Foreskin melanocyte (primary cell): ENCODE measurements at places on chromosomes 5 and 9.

- DNase-seq = peak; percentile 32
These were observed 241.5 kb downstream of the PDZD2 start for GRCh38 chr5:31880449-31880848.

GRCh38 chr5:56176155-56176798 is 56.9 kb downstream of the ANKRD55 start:
- no peak for DNase-seq

DNA sequence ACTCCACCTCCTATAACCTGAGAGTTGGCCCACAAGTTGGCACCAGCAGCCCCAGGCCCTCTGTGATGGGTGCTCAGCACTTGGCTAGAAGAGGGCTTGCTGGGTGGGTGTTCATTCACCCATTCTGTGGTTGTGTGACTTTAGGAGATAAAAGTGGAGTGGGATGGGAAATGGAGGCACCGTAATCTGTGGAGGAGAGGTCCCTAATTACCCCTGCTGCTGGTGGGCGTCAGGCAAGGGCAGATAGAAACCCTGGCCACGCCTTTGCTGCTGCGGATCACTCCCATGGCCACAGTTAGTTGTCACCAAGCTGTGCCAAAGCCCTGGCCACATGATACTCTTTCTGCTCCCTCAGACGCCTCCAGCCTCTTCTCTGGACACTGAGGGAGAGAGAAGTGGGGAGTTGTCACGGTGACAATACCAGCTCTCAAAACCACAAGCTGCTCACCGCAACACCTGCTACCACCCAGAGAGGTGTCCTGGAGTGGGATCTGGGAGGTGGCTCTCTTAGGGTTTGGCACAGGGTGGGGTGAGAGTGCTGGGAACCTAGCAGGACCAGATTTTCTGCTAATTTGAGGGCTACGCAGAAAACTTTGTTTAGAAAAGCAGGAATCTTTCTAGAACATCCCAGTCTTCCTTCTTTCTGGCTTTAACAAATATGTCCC is 12.0 kb upstream of the NEUROG1 start:
- DNase-seq = no peak

- no peak for DNase-seq
These were observed 3.3 kb downstream of the ANKRD34B start for GRCh38 chr5:80566711-80567259.

GRCh38 chr9:114065304-114065703 is 12.8 kb downstream of the AMBP start:
- no peak for DNase-seq

DNA sequence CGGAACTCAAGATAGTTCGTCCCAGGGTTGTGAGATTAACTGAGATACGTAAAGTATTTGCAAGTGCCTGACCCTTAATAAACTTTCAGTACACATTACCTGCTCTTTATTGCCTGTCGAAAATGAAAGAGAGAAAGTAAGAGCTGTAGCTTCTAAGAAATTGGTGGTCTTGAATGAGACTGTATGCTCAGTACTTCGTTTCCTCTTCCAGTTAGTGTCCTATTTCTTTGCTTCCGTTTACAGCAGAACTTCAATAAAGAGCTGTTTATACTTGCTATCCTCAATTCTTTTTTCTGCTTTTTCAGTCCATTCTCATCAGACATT is 534 bp downstream of the SRFBP1 start:
- DNase-seq = no peak

DNA sequence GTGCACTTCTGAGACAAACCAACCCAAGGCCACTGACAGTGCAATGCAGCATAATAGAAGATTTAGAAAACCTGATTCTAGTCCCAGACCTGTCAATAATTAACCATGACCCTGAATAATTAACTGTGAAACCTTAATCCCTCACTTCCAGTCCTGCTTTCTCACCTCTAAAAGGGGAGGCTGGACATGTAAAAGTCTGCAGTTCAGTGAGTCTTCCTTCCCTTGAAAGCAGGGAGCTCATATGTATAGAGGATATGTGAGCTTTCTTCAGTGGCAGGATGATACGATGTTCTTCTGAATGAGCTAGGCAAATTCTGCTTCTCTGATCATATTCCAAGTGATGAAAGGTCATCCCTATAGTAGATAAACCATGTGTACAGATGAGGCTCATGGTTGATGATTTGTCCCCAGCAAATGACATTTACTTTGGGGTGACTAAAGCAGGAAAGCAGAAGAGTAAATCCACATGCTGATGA is 2.9 kb downstream of the KCNV2 start:
- DNase-seq = no peak

DNA sequence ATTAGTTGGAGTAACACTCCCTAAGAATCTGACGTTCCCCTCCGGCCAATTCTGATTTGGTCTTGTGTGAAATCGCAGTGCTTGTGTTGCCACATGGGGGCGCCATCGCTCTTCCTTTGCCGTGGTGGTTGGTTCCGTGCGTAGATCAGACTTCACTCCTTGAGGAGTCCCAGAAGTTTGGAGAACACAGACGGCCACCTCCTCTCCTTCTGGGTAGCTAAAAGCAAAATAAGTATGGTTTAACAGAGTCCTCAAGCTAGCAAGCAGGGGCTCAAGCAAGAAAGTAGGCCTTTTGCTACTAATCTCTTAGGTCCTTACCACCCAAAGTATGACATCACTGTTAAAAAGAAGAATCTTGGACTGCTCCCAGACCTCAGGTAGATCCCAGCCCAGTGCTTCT is 59.5 kb downstream of the HSPA4 start:
- peak; percentile 72 for DNase-seq

- no peak for DNase-seq
These were observed 604.5 kb upstream of the KLF4 start for GRCh38 chr9:108093773-108094675.

GRCh38 chr5:127028822-127029457 is 1.4 kb downstream of the MARCHF3 start:
- DNase-seq = no peak

DNA sequence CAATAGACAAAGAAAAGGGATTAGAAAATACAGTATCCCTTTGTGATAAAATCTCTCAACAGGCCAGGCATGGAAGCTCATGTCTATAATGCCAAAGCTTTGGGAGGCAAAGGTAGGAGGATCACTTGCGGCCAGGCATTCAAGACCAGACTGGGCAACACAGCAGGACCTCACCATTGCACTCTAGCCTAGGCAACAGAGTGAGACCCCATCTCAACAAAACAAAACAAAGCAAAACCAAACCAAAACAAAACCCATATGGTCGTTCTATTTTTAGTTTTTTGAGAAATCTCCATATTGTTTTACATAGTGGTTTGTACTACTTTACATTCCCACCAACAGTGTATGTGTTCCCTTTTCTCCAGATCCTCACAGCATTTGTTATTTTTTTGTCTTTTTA is 193.0 kb downstream of the KIAA0825 start:
- DNase-seq = no peak
